ENCODE measurements at places on chromosomes 5 and 9.

- no peak for DNase-seq
Measured at GRCh38 chr9:100191264-100191663, 92.2 kb downstream of the INVS start.

GRCh38 chr9:105646879-105647594 is 15.2 kb upstream of the TAL2 start:
- no peak for DNase-seq

GRCh38 chr9:119675951-119676350 is 306.7 kb upstream of the BRINP1 start:
- DNase-seq: no peak

DNA sequence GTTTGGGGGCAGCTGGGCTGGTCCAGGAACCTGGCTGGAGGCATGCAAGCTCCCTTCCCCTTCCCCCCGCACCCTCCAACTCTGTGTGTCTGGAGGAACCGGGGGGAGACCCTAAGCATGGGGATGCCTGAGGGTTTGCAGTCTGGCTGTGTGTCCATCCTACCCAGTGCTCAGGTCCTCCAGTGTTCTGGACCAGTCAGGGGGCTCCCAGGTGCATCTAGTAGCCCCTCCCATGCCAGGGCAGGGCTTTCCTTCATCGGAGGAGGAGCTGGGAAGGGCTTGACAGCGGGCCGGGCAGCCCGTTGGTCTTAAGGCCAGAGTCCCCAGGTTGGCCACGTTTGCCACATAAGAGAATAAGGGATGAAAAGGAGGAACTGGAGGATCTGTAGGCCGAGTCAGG is 62.6 kb upstream of the IGFBPL1 start:
- DNase-seq: no peak

DNA sequence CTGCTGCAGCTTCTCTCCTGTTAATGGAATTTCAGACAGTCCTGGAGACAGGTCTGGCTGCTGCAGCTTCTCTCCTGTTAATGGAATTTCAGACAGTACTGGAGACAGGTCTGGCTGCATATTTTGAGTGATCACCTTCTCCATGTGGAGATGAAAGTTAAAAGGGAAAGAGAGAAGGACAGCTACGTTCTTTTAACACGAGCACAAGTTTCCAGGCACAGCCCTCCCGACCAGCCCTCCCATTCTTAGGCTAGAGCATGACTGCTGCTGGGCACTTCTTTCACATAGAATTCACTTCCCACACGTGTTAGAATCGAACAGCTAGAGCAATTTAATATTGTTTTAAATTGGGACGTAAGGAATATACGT is 133.3 kb upstream of the DMRT1 start:
- no peak for DNase-seq

DNA sequence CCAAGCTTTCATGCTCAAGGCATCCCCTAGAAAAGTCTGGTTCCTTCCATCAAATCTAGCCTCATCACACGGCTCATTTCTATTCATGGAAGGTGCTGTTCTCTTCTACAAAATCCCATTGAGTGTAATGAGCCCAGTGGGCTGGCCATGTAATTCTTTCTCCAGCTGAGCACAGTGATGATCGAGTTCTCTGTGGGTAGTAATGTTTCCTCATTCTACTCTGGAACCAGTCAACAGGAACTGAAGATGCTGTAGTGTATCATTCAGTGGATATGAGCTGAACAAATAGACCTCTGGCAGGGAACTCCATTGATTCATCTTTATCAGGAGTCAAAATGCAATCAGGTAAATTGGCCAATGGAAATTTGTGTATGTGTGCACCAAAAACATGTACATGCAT is 149.2 kb downstream of the LRRC70 start:
- no peak for DNase-seq

DNA sequence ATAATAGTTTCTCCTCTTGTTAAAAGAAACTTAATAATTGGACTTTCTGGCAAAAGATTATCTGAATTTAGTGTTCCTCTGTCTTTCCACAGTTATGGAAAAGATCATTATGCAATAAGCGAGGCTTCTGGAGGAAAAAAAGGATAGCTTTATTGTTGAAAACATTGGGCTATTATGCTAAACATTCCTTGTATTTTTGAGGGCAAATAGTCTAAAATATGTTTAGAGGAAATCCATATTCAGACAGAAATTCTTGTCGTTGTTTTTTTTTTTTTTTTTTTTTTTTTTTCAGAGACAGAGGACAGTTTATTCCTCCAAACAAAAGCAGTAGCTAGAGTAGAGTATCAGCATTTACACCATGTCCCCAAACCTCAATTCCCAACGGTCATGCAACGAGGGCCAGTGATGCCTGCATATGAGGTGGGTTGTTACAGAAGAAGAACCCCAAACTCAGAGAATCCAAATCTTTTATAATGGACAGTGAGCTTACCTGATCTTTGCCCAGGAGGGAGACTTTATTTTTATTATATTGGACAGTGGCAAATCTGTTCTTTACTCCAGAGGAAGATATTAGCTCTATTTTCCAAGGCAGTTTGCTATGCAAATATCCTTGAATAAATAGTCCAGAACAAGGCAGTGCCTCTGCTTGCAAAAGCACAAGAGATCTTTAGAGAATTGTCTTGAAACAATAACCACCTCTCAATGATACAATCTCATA is 48.4 kb upstream of the CDK5RAP2 start:
- no peak for DNase-seq

GRCh38 chr5:66356011-66356565 is 212.0 kb downstream of the SREK1 start:
- no peak for DNase-seq

DNA sequence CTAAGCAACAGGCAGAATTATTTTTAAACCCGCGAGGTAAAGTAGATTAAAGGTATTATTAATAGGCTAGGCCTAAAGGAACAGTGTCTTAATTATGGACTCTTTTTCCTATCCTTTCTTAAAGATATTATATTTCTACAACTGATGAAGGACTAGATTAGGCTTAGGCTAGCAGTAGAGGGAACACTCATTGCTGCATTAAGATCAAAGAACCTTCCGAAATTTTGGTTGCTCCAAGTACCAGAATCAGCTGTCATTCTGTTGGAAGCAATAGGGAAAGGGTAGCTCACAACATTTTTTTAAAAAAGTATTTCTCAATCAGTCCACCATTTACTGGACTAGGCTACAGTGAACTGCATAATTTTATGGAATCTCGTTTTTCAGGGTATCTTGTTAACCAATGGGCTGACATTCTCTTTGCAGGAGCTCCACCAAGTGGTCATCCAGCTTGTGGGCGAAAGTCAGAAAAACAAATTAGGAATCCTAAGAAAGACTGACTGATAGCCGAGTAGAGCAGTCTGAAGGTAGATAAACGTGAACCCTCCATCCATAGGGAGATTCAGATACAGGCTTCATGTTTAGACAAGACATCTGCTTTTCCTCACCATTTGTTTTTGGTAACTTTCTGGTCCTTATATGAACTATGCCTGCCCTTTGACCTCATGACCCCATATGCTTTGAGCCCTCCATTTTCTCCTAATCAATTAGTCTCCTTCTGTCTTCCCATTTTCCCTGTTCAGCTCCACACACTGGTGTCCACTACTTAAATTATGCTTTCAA is 103.6 kb upstream of the CHD1 start:
- peak; percentile 58 for DNase-seq

- DNase-seq: peak; percentile 50
Measured at GRCh38 chr9:80649001-80649420, 1040.3 kb downstream of the TLE1 start.

DNA sequence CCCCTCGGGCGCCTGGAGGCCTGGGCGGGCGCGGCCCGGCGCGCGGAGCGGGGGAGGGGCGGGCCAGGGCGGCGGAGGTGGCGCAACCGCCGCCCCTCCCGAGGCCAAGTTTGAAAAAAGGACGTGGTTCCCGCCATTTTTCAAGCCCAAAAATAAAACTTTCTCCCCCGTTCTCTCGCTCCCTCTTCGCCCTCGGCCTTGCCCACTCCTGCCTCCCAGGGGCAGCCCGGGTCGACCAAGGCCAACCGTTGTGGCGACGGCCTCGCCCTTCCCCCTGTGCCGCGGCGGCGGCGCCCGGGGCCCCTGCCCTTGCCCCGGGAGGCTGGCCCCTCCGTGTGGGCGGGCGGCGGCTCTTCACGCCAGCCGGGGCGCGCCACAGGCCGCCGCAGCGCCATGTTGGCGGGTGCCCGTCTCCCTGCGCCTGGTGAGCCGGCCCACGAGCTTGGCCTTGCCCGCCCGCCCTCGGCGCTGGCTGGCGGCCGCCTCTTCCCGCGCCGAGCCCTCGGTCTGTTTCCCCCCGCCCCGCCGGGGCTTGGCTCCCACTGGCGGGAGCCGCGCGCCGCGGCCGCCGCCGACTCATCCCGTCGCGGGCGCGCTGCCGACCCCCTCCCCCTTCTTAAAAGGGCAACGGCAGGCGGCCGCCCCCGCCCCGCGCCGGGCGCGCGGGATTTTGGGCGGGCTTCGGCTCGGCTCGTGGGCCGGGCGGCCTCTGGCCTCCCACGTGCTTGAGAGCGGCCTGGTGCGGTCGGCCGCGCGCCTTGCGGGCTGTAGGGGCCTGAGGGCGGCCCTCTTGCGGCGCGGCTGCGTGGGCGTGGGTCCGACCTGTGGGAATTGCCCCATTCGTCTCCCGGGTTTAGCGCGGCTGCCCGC is 1.3 kb downstream of the ANP32B start:
- DNase-seq: peak; percentile 86

DNA sequence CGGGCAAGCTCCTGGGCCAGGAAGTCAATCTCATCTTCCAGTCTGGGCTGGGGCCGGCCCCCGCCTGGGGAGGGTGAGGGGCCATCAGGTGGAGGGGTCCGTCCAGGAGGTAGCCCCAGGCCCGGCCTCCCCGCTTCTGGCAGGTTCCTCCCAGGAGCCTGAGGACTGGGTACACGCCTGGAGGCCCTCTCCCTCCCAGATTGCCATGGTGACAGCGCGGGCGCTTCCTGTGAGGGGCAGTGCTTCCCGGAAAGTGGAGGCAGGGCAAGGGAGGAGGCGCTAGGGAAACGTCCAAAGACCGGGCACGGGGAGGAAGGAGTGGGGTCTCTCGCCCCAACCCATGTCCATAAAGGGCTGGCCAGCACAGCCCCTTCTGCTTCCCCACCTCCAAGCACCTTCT is 4.9 kb downstream of the NPDC1 start:
- no peak for DNase-seq

GRCh38 chr5:37774912-37775483 is 64.8 kb downstream of the GDNF start:
- no peak for DNase-seq

GRCh38 chr5:3277590-3278196 is 317.9 kb upstream of the IRX1 start:
- DNase-seq: no peak

DNA sequence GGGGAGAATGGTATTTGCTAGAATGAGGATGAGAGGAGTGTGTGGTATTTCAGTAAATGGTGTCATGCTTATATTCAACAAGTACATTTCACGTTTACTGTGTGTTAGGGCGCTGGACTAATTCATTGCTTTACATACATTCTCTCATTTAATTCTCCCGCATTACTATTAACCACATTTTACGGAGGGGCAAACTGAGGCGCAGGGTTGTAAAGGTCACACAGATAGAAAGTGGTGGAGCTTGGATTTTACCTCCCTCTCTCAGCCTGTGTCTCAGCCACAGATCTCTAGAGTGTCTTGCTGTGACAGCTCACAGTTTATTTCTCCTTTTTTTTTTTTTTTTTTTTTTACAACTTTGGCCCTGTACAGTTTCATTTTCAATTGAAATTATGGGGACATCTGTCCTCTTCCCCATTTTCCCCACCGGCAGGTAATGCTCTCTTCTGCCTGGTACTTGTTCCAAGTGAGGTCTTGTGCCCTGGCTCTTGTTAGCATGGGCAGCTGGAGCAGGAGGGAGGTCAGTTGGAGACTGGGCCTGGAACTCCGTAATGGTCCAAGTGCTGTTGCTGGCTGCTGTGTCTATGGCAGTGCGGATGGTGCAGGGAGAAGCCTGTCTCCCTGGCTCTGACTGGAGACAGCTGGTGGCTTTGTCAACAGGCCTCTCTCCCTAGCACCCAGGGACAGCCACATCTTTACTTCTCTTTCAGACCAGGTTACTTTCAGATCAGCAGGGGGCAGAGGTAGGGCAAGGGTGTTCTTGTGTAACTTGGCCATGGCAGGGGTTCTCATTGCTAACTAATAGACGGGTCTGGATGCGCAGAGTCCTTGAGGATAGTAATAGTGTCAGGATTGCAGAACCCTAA is 20.5 kb upstream of the NDST1 start:
- no peak for DNase-seq

GRCh38 chr9:100011062-100011681 is 87.6 kb downstream of the ERP44 start:
- no peak for DNase-seq

GRCh38 chr9:112355427-112355897 is 22.0 kb upstream of the PTBP3 start:
- no peak for DNase-seq

GRCh38 chr9:71446473-71447411 is 321.6 kb downstream of the CEMIP2 start:
- DNase-seq: peak; percentile 80

- DNase-seq: no peak
Measured at GRCh38 chr9:120368799-120369198, 211.2 kb downstream of the CDK5RAP2 start.

DNA sequence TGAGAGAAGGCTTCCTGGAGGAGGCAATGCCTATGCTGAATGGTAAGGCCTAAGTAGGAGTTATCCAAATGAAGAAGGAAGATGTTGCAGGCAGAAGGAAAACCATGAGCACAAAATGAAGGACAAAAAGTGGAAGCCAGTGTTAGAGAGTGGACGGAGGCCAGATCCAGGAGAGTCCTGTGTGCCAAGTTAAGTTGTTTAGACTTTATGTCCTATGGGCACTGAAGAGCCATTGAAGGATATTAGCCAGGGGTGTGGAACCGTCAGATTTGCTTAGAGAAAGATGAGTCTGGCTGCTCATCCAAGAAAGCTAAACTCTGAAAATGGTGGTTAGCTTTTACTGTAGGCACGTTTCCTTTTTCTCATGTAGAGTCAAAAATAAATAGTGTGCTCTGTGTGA is 254.7 kb downstream of the ADAMTSL1 start:
- DNase-seq: no peak

GRCh38 chr5:175501759-175502158 is 23.4 kb downstream of the SFXN1 start:
- no peak for DNase-seq

DNA sequence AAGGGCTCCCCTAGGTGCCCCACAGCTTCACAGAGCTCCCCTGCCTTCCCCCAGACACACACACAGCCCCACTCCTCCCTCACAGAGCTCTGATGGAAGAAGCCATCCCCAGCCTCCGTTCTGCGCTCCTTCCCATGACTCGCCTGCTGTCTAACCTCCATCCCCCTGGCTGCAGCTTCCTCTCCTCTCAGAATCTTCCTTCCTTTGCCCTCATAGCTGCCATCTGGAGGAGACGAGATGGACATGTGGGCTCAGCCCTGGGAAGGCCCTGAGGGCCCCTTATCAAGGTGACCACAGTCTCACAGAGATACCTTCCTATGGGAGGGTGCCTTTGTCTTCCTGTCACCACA is 94.3 kb downstream of the PCDH1 start:
- DNase-seq: no peak

GRCh38 chr5:154728939-154729588 is 26.1 kb upstream of the LARP1 start:
- no peak for DNase-seq
